ENCODE measurements at places on chromosomes 12 and 14.

DNA sequence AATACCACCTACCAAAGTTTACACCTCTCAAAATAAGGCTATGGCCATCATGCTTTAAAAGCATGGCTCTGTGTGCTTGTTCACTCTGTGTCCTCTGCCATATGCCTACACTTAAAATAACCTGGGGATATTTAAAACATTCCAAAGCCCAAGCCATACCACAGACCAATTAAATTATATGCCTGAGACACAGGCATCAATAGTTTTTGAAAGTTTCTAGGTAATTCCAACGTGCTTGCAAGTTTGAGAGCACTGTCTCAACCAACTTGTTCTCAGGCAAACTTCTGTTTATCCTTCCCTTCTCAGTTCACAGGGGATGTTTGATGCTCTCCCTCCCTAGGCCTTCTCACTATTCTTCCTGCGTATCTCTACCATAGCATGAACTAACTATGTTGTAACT, 3.4 kb upstream of the FRMD6 start:
- peak overlapping the region; percentile 60 for H3K27ac ChIP-seq
- peaks cover 44% of the 10 kb centered on the region for H3K36me3 ChIP-seq
- peaks cover 12% of the 10 kb centered on the region for H3K27me3 ChIP-seq
- peak overlapping the region; percentile 96 for H3K4me3 ChIP-seq

DNA sequence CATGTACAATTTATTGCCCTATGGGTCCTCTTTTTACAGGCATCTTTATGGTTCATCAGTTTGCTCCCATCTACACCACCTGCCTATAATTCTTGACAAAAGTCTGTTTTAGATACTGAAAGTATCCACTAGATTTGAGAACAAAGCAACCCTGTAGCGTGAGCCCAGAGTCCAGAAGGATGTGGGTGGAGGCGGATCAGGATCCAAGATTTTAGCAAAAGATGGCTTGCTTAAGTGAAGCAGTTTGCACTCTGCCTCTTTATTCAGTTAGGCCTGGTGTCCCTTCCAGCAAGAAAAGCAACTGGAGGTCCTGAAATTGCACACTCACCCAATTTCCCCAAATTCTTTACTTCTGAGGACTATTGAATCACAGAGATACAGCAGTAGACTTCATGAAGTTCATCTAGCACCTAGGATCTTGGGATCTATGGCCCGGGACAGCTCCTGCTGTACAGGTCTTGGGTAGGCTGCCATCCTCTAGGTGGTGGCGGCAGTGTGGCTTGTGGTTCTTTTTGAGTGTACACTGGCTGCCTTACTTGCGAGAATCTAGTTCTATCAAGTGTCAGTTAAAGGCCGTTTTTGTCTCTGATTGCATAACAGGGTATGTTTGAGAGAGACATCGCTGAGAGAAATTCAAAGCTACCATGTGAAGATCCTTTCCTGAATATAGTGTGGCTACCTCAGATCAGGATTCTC, 873.2 kb downstream of the NRXN3 start:
- H3K36me3 ChIP-seq = peaks cover 10% of the 10 kb centered on the region
- DNase-seq = no peak
- H3K27me3 ChIP-seq = peaks cover 1% of the 10 kb centered on the region
- H3K4me1 ChIP-seq = peaks cover 14% of the 10 kb centered on the region
- no peak overlapping the region for H3K4me3 ChIP-seq

- H3K4me3 ChIP-seq = no peak overlapping the region
- peak; percentile 15 for DNase-seq
- no peaks in the 10 kb centered on the region for H3K36me3 ChIP-seq
- H3K27ac ChIP-seq = no peak overlapping the region
- H3K27me3 ChIP-seq = no peaks in the 10 kb centered on the region
Measured at GRCh38 chr12:70724444-70724843, 87.2 kb upstream of the PTPRB start.

- peak overlapping the region; percentile 18 for H3K4me3 ChIP-seq
- peaks cover 37% of the 10 kb centered on the region for H3K4me1 ChIP-seq
- DNase-seq = peak; percentile 37
- no peaks in the 10 kb centered on the region for H3K36me3 ChIP-seq
Measured at GRCh38 chr14:75519826-75520728, 2.2 kb upstream of the BATF start.

DNA sequence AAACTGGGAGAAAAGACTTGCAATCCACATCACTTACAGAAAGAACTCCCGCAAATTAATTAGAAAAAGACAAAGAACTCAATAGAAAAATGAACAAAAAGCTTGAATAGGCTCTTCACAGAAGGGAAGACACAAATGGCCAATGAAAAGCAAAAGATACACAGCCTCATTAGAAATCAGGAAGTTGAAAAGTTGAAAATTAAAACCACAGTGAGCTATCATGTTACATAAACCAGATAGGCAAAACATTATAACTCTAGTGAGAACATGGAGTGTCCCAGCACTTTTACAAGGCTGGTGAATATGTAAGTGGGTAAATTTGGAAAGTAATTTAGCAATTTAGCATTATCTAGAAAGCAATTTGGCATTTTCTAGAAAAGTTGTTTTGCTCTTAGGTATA, 158.4 kb upstream of the RASSF8 start:
- H3K4me1 ChIP-seq = peaks cover 33% of the 10 kb centered on the region
- no peaks in the 10 kb centered on the region for H3K36me3 ChIP-seq
- no peaks in the 10 kb centered on the region for H3K27me3 ChIP-seq
- no peak overlapping the region for H3K27ac ChIP-seq
- H3K4me3 ChIP-seq = no peak overlapping the region

DNA sequence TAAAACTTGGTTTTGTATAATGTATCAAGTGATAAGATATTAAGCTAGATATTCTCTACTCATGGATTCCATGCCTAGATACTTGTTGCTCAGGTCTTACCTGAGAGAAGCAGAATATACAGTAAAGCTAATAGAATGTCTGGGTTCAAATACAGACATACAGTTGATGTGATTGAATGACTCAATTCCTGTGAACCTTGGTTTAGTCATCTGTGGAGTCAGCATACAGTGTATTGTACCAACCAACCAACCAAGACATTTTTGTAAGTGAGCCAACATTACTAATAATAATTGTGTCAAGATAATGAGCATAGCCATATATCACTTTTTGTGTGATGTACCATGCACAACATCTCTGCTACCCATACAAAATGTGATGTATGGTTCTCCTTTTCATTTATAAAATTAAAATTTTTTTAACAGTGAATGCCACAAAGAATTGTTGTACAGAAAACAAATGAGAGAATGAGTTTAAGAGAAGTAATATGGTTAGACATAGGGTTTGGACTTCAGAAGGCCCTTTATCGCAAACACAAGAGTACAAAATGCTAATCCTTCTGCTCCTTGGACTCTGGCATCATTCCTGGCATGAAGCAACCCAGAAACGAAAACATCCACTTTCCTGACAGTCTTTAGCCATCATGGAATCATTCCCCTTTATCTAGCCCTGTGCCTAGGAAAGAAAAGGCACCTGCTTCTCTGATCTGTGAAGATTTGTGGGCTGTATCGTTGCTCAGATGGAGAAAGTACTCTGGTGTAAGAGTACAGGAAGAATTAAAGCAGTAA, 977.2 kb upstream of the USP15 start:
- no peaks in the 10 kb centered on the region for H3K36me3 ChIP-seq
- H3K4me3 ChIP-seq = no peak overlapping the region
- H3K4me1 ChIP-seq = no peaks in the 10 kb centered on the region
- H3K27me3 ChIP-seq = no peaks in the 10 kb centered on the region

DNA sequence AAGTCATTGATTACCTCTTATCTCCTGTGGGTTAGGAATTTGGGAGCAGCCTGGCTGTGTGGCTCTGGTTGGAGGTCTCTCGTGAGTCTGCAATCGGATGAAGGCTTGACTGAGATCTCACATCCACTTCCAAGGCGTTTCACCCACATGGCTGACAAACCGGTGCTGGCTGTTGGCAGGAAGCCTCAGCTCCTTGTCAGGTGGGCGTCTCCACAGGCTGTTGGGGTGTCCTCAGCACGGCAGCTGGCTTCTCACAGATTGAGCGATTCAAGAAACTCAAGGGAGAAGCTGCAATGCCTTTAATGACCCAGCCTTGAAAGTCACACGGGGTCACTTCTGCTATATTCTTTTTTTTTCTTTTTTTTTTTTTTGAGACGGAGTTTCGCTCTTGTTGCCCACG, 28.6 kb upstream of the CORO1C start:
- no peaks in the 10 kb centered on the region for H3K4me1 ChIP-seq
- H3K4me3 ChIP-seq = no peak overlapping the region

- H3K27ac ChIP-seq = no peak overlapping the region
- no peaks in the 10 kb centered on the region for H3K36me3 ChIP-seq
- no peak overlapping the region for H3K4me3 ChIP-seq
- peaks cover 12% of the 10 kb centered on the region for H3K27me3 ChIP-seq
- H3K4me1 ChIP-seq = peaks cover 3% of the 10 kb centered on the region
- peak; percentile 22 for DNase-seq
Measured at GRCh38 chr12:54294152-54294952, 6.5 kb downstream of the NFE2 start.

- peak overlapping the region; percentile 44 for H3K27ac ChIP-seq
- peaks cover 25% of the 10 kb centered on the region for H3K4me1 ChIP-seq
- H3K4me3 ChIP-seq = no peak overlapping the region
- no peaks in the 10 kb centered on the region for H3K27me3 ChIP-seq
- peak; percentile 39 for DNase-seq
Measured at GRCh38 chr12:51759175-51759574, 89.3 kb downstream of the FIGNL2 start.

GRCh38 chr12:66668311-66668710, 10.6 kb downstream of the GRIP1 start:
- no peak overlapping the region for H3K27ac ChIP-seq
- peaks cover 4% of the 10 kb centered on the region for H3K27me3 ChIP-seq
- H3K36me3 ChIP-seq = no peaks in the 10 kb centered on the region
- no peaks in the 10 kb centered on the region for H3K4me1 ChIP-seq
- DNase-seq = no peak

- DNase-seq = no peak
- H3K36me3 ChIP-seq = no peaks in the 10 kb centered on the region
- H3K27me3 ChIP-seq = no peaks in the 10 kb centered on the region
- no peak overlapping the region for H3K27ac ChIP-seq
Measured at GRCh38 chr14:45838597-45838996, 585.6 kb upstream of the MIS18BP1 start.

- peaks cover 6% of the 10 kb centered on the region for H3K36me3 ChIP-seq
- H3K4me1 ChIP-seq = peaks cover 29% of the 10 kb centered on the region
- peaks cover 1% of the 10 kb centered on the region for H3K27me3 ChIP-seq
- peak; percentile 9 for DNase-seq
Measured at GRCh38 chr14:38150075-38150474, 57.6 kb upstream of the SSTR1 start.

- H3K27ac ChIP-seq = peak overlapping the region; percentile 44
- peaks cover 35% of the 10 kb centered on the region for H3K36me3 ChIP-seq
- H3K4me3 ChIP-seq = no peak overlapping the region
- peaks cover 2% of the 10 kb centered on the region for H3K27me3 ChIP-seq
Measured at GRCh38 chr14:72679536-72680151, 214.3 kb downstream of the DPF3 start.

DNA sequence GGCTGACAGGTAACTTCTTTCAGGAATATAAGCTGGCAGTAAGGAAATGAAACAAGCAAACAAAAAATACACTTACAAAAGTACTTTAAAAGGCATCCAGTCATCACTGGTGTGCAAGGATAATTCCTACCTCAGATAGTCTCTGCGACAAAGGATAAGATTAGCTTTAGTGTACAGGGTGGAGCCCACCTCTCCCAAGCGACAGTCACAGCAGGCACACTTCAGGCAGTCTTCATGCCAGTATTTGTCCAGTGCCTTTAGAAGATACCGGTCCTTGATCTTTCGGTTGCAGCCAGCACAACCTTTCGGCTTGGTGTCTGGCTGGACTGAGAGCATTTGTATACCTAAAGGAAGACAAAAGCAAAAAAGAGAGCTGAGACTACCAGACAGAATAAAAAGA, 5.4 kb downstream of the LMO3 start:
- no peak overlapping the region for H3K27ac ChIP-seq
- H3K27me3 ChIP-seq = peaks cover under 1% of the 10 kb centered on the region
- H3K36me3 ChIP-seq = no peaks in the 10 kb centered on the region
- peaks cover 13% of the 10 kb centered on the region for H3K4me1 ChIP-seq

GRCh38 chr14:30223385-30223785, 295.7 kb upstream of the PRKD1 start:
- H3K4me1 ChIP-seq = peaks cover 60% of the 10 kb centered on the region
- no peaks in the 10 kb centered on the region for H3K36me3 ChIP-seq
- peak overlapping the region; percentile 51 for H3K4me3 ChIP-seq
- peak; percentile 86 for DNase-seq

DNA sequence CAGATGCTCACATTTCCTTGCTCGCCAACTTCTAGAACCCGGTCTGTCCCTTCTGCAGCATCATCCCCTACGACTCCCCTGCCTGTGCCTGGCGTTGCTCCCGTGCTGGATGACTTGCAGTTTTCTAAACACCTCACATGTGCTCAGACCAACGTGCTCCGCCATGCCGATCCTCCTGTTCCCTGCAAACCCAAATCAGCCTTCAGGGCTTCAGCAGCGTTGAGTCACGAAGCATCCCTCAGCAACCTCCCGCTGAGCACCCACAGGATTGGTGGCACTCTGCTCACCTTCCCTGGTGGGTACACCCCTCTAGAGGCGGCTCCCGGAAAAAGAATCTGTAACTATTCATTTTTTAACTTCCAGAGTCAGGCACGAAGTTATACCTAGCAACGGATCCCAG, 2.8 kb upstream of the PIWIL1 start:
- H3K4me3 ChIP-seq = no peak overlapping the region
- H3K27ac ChIP-seq = no peak overlapping the region
- no peaks in the 10 kb centered on the region for H3K27me3 ChIP-seq
- no peaks in the 10 kb centered on the region for H3K36me3 ChIP-seq
- no peaks in the 10 kb centered on the region for H3K4me1 ChIP-seq
- DNase-seq = no peak

DNA sequence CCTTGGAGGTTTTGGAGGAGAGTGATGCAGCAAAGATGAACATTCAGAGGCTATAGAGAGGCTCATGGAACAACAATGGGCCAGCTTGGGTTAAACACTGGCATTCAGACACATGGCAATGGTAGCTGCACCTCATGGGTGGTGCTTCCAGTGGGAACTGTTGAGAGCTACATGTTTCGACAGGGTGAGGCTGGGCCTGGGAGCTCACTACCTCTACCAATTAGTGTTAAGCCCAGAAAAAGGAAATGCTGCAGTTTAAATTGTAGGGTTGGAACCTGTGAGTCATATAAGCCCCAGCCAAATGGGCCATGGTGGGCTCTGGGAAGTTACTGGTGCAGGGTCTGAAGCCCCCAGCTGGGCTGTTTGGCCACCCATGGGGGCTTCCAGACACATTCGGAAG, 279.7 kb downstream of the ZFP36L1 start:
- DNase-seq = no peak
- no peaks in the 10 kb centered on the region for H3K27me3 ChIP-seq
- H3K27ac ChIP-seq = no peak overlapping the region

DNA sequence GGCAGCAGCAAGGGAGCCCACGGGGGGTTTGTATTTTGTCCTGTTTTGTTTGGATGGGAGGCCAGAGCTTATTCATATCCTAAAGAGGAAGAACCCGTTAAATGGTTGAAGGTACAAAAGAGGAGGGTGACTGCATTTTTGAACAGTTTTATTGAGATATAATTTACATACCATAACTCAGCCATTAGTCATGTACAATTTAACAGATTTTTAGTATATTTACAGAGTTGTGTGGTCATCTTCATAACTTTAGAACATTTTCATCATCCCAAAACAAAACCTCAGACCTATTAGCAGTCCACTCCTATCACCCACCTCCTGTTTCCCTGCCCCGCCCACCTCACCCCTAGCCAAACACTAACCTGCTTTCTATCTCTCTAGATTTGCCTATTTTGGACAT, 12.6 kb downstream of the NRDE2 start:
- H3K27me3 ChIP-seq = no peaks in the 10 kb centered on the region
- peak; percentile 29 for DNase-seq
- H3K4me3 ChIP-seq = peak overlapping the region; percentile 14
- peak overlapping the region; percentile 3 for H3K27ac ChIP-seq
- H3K4me1 ChIP-seq = peaks cover 31% of the 10 kb centered on the region

Data from HFFc6 (cell line).